ENCODE measurements at places on chromosomes 7 and 10.

- DNase-seq = no peak
Observed at GRCh38 chr7:53237344-53237913, 202.0 kb downstream of the POM121L12 start.

DNA sequence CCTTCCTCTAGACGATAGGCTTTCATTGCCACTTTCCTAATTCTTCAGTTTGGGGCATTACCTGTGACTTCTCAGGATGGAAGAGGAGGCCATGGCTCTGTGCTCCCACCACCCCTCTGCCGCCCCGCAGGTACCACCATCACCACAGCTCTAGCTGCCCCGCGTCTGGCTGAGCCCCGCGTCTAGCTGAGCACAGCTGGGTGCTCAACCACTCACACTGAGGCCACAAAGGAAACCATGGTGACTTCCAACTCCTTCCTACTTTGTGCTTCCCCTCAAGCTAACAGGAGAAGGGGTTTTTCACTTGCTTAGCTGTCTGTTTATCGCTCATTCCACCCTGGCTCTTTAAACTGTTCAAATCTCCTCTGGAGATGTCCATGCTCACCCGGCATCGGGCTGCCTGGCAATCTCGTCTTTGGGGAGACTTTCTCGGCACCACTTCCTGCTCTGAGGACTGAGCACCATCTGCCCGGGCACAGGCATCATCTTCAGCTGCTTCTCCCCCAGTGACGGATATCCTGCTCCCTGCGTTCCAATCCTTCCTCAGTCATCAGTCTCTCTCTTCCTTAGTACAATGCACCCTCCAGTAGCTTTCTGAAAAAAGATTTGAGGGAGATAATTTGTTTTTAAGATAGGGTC, 59.4 kb downstream of the MAD1L1 start:
- no peak for DNase-seq

DNA sequence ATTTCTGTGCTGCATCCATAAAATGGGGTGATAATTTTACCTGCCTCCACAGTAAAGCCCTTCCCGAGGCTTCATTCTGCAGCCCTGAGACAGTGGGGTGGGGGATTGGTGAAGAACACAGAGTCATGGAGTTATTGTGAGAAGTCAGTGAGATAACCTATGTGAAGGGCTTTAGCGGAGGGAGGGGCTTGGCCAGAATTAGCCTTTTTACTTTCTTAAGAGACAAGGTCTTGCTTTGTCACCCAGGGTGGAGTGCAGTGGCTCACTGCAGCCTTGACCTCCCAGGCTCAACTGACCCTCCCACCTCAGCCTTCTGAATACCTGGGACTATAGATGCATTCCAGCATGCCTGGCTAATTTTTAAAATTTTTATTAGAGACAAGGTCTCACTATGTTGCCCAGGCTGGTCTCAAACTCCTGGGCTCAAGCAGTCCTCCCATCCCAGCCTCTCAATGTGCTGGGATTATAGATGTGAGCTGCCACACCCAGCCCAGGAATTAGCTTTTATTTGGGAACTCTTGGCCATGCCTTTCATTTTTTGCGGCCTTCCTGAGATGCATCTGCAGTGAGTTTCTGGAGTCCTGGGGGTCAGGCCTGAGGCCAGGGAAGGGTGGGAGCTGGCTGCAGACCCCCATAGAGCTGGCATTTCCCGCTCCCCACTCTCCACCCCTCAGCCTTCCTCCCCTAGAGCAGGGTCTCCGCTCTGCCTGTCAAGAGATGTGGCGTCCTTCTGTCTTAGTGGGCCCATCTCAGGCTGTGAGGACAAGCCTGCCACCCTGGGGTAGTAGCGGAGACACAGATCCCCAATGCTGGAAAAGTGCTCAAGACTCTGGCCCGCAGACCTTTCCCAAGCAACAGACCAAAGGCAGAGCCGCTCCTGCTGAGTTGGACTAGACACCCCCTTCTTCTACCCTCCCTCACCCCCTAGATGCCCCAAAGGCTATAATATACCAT, 77.0 kb downstream of the ZMIZ1 start:
- DNase-seq = no peak

DNA sequence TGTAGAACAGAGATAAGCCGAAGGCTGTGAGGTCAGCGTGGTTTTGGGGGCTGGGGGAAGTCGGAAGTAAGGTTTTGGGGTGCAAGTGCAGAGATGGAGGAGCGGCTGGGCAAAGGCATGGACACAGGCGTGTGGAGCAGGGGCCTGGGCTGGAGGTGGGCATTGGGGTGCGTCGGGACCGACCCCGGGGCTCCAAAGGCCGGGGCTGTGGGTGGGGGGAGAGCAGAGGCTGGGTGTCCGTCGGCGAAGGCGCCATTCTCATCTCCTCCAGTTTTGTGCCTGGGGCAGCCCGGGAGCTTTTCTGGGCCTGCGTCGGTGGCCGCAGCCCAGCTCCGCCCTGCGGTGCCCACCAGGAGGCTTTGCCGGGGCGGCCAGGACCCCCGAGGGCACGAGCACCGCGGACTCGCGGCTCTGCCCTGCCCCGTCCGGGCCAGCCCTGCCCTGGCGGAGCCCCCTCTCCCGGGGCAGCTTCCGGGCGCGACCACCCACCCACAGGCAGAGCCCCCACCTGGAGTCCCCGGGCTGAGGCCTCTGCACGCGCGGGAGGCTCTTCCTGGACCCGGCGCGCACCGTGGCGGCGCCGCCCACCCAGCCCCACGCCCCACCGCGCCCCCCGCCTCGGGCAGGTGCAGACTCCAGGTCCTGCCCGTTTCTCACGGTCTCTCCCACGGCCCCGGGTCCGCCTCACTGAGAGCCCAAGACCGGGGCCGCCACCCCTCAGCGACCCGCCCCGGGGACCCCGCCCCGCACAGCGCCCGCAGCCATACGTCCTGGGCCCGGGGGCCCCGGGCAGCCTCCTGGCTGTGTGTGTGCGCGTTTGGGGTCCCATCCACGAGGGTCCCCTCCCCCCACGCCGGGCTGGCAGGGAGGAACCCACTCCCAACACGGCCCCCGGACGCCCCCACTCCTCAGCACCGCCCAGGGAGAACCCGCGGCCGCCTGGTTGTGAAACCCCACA, 7.7 kb upstream of the SCART1 start:
- no peak for DNase-seq

GRCh38 chr10:49837685-49838084, 75.6 kb upstream of the OGDHL start:
- peak; percentile 71 for DNase-seq

- DNase-seq = no peak
Observed at GRCh38 chr10:71635251-71635866, 84.2 kb downstream of the C10orf105 start.

GRCh38 chr7:90180011-90180585, 25.8 kb downstream of the STEAP1 start:
- peak; percentile 94 for DNase-seq

DNA sequence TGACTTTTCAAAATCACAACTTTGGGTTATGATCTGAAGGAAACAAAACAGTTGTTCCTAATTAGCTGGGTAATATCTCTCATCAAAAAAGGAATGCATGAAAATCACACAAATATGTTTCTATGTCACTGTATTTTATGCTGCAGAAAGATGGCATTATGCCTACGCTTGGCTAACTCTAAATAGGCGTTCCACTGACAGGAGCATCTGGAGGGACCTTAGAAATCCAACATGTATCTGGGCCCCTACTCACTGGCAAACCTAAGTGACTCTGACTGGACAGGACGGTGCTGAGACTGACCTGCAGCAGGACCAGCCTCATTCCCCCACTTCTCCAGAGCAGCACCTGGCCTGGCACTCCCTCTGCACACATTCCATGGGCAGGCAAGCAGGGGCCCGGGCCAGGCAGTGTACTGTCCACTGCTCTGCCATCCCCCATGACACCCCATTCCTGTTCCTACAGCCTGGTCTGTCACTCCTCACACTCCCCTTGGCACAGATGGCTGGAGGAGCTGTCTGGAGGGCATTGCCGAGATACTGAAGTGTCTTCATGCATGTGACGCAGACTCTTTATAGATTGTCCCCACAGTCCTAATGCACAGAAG, 2.6 kb upstream of the MYL7 start:
- no peak for DNase-seq

GRCh38 chr10:101330631-101331225, 23.2 kb upstream of the BTRC start:
- DNase-seq = peak; percentile 79

DNA sequence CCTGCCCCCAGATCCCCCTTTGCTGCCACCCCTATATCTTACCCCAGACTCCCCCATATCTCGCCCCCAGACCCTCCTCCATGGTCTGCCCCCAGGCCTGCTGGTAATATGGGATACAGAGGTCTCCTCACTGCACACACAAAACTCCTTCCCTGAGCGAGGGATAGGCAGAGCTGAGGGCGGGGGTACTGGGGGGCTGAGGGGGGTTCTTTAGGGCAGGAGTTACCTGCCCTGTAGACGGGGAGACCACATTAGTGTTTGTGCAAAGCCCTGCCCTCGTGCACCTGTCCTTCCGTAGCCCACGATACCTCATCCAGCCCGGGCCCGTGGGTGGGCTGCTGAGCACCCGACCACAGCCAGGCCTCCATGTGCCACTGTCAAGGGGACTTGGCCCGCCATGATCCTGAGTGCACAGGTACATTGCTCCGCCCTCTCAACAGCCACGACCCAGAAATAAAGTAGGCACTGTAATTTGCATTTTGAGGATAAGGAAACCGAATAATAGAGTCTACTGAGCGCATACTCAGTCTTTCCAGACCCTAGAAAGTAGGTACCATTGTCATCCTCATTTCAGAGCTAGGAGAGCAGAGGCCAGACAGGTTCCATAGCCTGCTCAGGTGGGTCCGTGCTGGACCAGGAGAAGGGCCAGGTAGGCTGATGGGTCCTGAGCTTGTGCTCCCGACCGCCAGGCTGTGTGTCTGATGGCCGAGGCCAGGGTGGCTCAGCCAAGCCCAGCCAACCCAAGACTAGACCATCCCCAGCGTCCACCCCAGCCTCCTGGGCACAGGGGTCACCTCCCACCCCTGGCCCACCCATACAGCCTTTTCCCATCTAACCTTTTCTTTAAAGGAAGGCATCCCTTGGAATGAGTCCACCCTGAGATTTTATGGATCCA, 115.2 kb downstream of the LHPP start:
- no peak for DNase-seq

- DNase-seq = no peak
Observed at GRCh38 chr7:19491371-19491770, 217.5 kb downstream of the POLR1F start.

DNA sequence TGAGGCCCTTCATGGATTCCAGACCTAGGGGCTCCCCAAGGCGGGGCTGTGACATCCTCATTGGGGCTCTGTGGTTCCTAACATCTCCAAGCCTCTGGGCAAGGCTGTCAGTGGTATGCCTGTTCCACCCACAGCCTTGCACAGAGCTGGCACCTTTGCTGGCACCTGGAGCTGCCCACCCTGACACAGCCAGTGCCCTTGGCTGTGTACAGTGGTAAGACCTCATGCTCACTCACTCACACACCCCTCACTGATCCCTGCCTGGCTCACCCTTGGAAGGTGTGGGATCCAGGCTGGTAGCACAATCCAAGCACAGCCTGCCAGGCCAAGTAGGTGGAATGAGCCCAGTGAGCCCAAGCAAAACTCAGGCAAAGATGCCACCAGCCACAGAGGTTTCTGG, 200.4 kb upstream of the PCDH15 start:
- no peak for DNase-seq
